ENCODE measurements at places on chromosomes 7 and 10. TPM values are rescaled to one million over a fixed set of nuclear protein-coding genes. Genes with fewer than 3 reads are reported as not detected.

DNA sequence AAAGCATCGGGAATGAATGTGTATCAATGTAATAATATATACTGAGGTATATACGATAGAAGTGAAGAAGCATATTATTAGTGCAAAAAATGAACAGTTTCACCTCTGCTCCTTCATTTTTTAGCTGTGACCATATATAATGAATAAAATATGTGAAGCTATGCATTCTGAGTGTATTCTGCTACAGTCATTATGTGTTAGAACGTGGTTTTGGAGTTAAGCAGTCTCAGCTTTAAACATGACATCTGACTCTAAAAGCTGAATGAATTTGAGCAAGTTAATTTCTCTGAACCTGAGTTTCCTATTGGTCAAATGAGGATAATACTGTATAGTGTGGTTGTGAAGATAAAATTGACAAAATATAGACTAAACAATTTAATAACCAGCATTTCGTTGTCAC is 358.1 kb downstream of the SUGCT start:
- DNase-seq: no peak

SGPL1 gene
- 15.1 TPM for total RNA-seq

PLAU gene
- not detected for total RNA-seq

GRCh38 chr10:99337901-99338300 is 8.7 kb downstream of the CNNM1 start:
- DNase-seq: no peak

CLEC2L gene
- not detected for total RNA-seq

ELAPOR2 gene
- 7.2 TPM for total RNA-seq

- DNase-seq: no peak
These were observed 43.5 kb downstream of the ST8SIA6 start for GRCh38 chr10:17410907-17411306.

- no peak for DNase-seq
These were observed 146.3 kb upstream of the NPS start for GRCh38 chr10:127402596-127403409.

- no peak for DNase-seq
These were observed 60.8 kb downstream of the RHOBTB1 start for GRCh38 chr10:60883187-60883586.

LSM8 gene
- total RNA-seq: 47.1 TPM

CYP3A7 gene
- total RNA-seq: not detected

CYCS gene
- total RNA-seq: 131 TPM

DNA sequence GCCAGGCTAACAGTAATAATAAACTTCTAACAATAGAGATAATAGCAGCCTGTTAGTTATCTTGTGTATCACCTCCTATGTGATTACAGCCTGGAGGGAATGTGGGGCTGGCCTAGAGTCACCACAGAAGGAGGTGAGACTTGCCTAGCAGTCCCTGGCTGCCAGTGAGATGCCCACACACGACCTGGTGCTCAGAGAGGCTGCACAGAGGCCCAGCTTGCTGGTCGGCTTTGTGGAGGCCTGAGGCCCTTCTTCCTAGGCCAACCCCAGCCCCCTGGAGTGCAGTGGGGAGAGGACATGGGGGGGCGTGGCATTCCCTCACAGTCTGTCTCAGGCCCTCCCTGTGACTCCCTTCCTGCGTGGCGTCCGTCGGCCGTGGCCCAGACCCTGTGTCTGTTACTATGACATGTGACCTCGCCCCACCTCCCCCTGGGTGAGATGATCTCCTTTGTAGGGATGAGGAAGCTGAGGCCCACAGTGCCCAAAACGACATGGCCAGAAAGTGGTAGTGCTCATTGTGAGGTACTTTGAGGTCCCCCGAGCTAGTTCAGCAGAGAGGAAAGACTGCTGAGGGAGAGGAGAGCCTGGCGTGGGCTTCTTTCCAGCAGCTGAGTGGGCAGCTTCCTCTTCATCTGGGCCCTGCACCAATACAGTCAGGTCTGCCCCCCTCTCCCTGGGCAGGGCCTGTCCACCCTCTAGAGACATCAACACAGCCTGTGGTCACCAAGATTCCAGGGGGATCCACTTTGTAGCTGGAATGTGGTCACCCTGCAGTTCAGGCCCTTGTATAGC is 29.7 kb downstream of the UNC5B start:
- no peak for DNase-seq

GRCh38 chr7:70071766-70072165 is 473.5 kb downstream of the AUTS2 start:
- no peak for DNase-seq

- DNase-seq: no peak
These were observed 30.7 kb downstream of the ZNF777 start for GRCh38 chr7:149430192-149430591.

SEC31B gene
- total RNA-seq: 49.2 TPM

DNA sequence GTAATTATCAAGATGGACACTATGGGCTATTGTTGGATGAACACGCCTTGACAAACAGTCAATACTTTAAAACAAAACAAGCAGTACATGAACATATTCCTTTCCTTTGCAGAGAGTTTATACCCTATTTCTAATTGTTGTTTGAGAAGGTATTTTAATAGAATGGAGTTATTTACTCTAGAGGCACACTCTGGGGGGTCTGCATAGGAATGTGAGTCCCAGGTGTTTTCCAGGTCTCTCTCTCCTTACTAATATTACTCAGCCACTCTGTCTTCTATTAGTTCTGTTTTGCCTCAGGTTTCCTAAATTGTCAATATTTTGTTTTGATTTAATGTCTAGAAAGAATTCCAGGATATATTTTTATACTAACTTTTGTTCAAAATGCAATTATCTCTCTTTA is 1091.4 kb downstream of the CNTNAP2 start:
- no peak for DNase-seq

DNA sequence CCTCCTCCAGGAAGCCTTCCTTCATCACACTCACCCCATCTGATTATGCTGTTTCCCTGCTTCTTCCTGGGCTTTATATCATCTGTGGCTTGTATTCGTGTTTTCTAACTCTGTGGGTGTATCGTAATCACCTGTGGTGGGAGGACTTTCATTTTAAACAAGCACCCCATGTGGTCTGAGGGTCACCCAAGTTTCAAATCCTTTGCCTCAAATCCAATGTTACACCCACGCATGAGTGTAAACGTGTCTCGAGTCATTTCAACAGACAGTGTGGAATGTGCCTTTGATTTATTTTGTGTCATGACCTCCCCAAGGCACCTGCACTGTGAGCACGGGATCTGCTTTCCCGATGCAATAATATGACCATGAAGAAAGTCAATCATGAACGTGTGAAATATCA is 17.5 kb upstream of the LYZL2 start:
- DNase-seq: no peak

DNA sequence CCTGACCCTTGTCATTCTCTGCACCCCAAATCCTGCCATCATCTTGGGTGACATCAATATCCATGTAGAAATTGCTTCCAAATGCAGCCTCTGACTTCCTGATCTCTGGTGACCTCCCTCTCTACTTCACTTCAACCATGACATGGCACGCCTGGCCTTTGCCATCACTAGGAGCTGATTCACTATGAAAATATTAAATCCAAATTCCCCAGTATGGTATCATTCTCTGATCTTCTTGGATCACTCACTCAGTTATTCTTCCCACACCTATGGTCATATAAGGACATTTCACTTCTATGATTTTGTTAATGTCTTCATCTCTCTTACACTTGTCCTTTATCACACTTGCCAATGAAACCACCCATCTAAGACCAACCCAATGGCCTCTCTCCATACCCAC is 73.7 kb upstream of the ODAD2 start:
- no peak for DNase-seq

GRCh38 chr10:27783660-27784059 is 38.0 kb upstream of the MKX start:
- DNase-seq: no peak

BEND7 gene
- total RNA-seq: not detected

ABCB4 gene
- total RNA-seq: not detected
